Gastroesophageal sphincter (tissue), 4 donors: ENCODE measurements at places on chromosomes 6 and 20. TPM values are rescaled to one million over a fixed set of nuclear protein-coding genes. Genes with fewer than 3 reads are reported as not detected.

Gene E2F3
- total RNA-seq: 3.4 TPM

DNA sequence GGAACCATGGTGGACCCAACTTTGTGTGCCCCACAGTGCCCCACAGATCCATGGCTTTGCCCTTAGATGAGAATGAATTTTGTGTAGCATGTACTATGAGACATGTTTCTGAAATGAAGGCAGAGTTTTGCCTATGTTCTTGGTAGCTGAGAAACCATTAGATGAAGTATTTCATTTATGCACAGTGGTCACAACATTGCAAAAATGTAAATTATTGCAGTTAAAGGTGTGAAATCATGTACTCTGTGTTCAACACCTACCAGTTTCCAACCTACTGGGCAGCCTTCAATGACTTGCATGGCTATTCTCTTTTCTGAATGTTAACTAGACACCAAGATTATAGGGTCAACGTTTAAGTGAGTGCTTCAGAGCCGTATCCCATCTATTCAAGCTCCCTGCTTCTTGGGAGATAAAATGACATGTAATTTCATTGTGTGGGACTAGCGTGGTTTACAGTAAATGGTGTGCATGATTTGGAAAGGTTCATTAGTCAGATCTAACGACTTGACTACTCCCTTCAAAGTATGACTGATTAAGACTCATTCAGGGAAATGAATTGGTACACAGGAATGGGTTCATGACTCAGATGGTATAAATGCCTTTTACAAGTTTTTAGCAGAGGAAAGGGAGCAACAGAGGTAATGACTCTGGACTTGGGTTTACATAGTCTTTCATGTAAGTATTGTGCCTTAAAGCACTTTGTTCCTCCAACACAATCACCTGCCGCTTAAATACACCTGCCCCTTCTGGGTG lies 106.1 kb upstream of the AKIRIN2 start:
- no peak for ATAC-seq

DNA sequence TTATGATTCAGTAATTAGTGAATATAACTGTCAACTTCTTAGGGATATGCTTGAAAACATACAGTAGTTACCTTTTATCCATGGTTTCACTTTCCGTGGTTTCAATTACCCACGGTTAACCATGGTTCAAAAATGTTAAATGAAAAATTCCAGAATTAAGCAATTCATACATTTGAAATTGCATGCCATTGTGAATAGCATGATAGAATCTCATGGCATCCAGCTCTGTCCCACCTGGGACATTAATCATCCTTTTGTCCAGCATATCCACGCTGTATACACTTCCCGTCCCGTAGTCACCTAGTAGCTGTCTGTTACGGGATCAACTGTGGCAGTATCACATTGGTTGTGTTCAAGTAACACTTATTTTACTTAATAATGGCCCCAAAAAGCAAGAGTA lies 781.7 kb upstream of the CITED2 start:
- no peak for ATAC-seq

DNA sequence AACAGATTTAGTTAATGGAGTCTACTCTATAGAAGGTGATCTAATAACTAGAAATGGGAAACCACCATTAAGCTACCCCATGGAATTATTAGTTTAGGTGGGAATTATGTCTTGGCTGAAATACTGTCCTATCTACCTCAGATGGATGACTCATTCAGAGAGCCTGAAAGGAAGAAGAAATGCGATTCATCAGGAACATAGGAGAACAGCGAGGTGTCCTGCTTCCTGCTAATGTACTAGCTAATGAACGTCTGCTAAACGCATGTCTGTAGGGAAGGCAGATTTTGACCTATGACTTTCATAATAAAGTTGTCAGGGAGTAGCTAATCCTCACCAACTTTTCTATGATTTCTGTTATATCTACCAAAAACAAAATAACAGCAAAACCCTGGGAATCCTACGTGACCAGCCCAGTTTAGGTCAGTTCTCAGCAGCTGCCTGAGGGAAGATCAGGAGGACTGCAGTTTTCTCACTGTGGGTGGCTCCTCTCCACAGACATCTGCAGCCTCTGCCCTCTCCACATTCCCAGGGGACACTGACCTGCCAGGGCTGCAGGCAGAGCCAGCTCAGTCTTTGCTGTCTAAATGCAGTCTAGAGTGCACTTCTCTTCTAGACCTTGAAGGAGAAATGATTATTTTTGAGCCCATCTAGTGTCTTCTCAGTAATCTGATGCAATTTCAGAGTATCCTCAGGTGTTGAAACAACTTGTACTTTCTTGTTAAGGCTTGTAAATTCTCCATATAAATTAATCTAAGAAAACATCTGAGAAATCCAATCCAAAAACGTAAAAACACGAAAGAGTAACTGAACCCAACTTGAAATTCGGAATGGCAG lies 18.1 kb upstream of the SFT2D1 start:
- no peak for ATAC-seq

DNA sequence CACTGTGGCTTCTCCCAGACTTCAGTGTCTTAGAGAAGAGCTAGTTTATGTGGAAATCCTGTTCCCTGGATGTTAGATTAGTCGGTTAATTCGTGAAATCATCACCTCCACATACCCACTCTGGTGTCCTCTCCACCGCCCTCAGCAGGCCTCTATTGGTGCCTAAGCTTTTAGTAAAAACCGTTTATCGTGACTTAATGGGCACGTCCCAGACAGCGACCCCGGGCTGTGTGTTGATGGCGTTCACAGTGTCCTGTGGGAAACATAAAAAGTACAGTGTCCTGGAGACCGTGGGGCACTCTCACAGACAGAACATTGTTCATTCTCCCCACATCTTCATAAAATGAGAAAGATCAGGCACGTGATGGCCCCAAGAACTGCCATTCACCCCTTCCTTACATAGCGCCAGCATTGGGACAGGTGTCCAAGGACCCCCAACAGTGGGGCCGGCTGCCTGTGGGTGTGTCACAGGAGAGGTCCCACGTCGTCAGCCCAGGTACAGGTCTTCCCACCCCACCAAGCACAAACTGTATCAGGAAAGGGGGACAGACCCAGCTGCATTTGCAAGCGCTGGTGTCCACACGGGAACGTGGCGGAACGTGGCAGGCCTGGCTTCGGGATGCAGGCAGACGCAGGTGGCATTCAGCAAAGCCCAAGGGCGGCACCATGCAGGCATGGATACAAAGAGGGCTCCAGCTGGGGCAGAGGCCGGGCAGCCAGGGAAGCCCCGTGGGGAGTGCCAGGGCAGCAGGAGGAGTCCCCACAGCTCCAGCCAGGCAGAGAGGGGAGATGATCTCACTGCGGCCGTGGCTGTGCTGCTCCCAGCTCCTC lies 237.7 kb downstream of the DLL1 start:
- ATAC-seq: no peak

DNA sequence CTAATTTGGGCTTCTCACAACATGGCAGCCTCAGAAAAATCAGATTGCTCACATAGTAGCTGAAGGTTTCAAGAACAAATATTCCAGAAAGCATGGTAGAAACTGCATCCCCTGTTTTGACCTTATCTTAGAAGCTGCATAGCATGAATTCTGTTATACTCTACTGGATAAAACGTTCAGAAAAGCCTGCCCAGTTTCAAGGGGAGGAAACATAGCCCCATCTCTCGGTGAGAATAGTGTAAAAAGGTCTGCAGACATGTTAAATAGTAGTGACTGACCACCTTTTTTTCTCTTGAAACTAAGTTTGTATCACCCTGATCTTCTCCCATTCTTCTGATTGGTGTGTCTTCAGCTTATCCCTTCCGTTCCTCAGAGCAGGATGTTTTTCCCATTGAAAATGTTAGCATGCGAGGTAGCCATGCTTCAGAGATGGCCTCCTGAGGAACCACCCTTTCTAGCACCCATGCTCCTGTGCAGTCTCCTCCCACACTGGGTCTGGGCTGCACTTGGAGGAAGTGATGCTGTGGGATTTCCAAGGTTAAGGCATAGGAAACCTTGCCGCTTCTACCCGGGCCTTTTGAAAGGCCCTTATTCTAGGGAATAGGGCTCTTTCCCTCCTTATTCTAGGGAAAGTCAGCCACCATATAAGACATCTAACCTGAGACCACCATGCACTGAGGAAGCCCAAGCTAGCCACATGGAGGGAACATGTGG lies 50.1 kb downstream of the MARCKS start:
- ATAC-seq: no peak

DNA sequence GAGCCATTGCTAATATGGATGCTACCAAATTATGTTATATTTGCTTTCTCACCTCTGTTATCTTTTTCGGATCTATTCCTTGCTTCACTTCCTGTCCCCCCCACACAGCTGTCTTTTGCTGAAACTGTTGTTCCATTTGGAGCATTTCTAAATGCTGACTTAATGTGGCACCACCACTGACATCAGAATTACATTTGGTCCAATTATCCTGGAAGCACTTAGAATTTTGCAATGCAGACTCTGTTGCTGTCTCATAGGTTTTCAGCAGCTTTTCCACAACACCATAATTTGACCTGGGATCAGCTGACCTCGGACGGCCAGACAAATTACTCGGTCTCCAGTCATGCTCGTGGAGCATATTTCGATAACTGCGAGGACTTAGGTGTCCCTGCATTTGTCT lies 12.8 kb downstream of the KIAA0408 start:
- ATAC-seq: no peak

GRCh38 chr6:146397638-146398037 lies 146.0 kb upstream of the RAB32 start:
- ATAC-seq: no peak

GRCh38 chr6:154440422-154441043 lies 70.0 kb downstream of the CNKSR3 start:
- ATAC-seq: no peak

DNA sequence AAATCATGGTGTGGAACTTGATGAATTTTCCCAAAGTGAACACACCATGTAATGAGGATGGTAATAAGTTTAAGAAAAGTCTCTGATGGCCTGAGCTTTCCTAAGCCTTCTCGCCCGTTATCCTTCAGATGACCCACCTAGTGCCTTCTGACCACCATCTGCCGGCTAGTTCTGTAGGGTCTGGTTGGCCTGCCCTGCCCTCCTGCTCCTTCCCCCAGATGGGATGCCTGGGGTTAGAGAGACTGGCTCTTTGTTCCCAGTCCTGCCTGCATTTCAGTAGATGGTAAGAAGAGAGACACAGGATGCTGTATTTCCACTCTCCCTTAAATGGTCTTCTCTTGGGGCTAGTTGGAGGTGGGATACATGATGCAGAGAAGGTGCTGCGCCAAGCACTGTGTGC lies 43.0 kb downstream of the TIAM2 start:
- no peak for ATAC-seq

GRCh38 chr6:10237298-10238038 lies 177.4 kb downstream of the TFAP2A start:
- no peak for ATAC-seq

DNA sequence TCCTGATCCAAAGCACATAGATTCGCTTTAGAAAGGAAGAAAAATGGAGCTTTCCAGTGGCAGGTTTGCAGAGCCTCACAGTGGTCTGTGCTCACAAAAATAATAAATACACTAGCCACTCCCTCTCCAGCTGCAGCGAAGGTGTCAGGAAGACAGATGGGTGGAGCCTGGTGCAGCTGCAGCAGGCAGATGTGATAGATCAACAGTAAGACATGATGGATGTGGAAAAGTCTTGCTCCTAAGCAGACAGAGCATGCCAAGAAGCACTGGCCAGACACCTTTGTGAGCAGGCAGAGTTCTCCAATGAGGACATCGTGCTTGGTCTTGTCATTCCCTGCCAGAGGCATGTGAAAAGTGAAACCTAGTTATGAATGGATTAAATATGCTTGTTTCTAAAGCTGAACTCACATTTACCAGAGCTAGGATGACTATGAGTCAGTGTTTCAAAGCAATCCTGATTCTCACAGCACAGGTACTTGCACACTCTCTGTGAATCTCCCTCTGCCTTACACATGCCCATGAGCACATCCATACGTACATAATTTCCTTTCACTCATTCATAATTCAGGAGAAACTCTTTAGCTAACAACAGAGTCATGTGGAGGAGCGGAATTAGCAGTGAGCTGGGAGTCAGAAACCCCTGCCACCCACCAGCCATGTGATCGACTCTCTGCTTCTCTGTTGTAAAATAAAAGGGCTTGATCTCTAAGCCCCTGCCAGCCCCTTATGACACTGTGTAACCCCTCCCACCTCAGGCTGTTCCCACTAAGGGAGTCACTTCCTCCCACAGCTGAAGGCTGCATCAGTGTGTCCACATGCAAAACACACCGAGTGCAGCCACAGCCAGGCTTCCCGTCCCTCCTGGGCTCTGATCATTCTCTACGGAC lies 111.2 kb downstream of the SCML4 start:
- peak; percentile 52 for ATAC-seq

- no peak for ATAC-seq
These were observed 250.8 kb downstream of the CDH26 start for GRCh38 chr20:60209048-60209447.

DNA sequence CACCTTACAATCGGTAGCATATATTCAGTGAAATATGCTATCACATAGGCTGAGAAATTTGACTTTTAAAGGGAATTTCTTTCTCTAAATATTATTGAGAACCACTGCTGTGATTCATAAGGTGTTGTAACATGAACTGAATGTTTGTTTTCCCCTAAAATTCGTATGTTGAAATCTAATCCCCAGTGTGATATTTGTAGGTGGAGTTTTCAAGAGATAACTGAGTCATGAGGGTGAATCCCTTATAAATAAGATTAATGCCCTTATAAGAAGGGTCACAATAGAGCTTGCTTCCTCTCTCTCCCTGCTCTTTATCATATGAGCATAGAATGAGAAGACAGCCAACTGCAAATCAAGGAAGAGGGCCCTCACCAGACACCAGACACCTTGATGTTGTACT lies 64.8 kb downstream of the LMBRD1 start:
- peak; percentile 69 for ATAC-seq
